ENCODE measurements at places on chromosomes 12 and 14.

GRCh38 chr12:119072440-119072839 lies 91.1 kb downstream of the SRRM4 start:
- DNase-seq = no peak

- DNase-seq = no peak
These were observed 12.2 kb downstream of the CLMN start for GRCh38 chr14:95307402-95308041.

DNA sequence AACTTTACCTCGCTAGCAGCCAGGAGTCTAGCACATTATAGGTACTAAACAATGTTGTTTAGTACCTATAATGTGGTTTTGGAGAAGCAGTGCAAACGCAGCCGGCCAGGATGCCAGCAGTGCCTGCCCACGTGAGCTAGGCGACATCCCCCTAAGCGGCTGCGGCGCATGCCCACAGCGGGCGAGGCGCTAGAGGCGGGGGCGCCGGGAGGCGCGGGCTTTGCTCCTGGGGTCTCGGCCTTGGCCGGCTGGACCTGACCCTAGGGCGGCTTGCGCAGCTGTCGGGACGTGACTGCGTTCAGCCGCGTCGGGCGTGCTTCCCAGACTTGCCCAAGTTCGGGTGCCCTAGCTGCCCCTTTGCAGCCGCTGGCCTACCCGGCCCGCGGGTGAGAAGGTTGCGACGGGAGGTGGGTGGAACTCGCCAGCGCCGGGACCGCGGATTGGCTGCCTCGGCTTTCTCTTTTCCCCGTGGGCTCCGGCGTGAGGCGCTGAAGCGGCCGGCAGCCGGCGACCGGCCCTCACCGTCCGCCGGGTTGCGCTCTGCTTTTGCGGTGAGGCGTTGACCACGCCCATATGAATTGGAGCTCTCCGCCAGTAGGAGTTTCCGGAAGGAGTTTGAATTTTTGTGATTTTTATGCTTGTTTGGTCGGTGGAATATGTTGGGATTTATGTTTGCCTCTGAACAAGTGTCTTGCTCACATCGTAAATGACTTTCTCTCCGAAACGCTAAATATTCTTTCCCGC lies at the start of gene TMEM19:
TSS of gene TMEM19 (plus strand) at position 169 of the 744 bp plus-strand sequence. CDS start 599 bp downstream, outside the sequence.
- peak; percentile 93 for DNase-seq

DNA sequence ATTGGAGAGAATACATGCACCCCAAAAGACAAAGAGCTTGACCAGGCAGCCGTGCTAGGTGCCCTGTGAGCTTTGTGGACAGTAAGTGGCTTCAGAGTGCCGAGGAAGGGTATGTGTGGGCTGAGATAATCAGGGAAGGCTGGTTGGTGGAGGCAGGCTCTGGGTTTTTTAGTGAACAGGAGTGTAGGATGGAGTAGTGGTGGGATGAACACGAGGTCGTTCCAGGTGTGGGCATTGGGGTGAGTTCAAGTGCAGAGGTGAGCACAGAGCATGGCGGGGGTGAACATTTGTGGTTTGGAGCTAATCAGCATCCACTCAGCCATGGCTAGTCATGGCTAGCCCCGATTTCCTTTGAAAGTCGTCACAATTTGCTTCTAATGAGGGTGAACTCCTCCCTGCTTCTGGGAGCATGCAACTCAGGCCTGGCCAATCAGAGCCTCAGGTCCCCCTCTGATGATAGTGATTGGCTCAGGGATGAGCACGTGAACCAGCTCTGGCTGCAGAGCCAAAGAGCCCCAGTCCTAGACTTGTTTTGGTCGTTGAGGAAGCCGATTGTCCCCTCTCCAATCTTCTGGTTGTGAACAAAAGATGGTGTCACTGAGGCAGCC lies 40.7 kb upstream of the TCL1B start:
- no peak for DNase-seq

GRCh38 chr14:60183741-60184140 lies 18.5 kb upstream of the DHRS7 start:
- DNase-seq = peak; percentile 10

DNA sequence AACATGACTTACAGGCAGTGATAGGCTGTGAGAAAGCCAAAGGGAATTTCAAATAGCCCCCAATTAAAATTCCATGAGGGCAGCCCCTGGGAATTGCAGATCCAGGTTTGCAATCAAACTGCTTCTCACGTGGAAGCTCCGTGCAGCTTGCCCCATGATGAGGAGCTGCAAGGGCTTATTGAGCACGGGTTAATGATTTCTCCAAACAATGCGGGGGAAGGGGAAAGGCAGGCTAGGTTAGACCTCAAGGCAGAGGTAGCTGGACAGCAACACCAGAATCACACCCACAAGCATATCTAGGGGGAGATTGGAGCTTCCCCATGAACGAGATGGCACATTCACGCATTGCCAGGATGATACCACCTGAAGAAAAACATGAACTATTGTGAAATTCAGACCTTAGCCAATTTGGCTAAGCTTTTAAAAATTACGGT lies 5.0 kb upstream of the DUSP6 start:
- no peak for DNase-seq

- no peak for DNase-seq
These were observed 61.2 kb downstream of the SLC38A6 start for GRCh38 chr14:61042220-61042619.

DNA sequence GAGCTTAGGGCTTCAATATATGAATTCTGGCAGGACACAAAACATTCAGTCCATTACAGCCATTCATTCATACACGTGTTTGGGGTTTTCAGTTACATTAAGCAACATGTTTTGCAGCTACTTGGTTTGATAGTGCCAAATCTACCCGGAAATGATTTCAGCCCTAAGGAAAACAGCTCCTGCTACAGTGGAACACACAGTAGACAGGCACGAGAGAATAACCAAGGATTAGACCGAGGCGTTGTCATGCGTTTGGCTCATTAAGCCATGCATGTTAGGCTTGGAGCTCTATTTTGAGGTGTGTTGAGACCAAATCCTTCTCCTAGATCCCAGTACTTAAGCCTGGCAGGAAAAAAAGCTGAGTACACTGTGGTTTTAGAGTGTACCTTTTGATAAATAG lies 177.4 kb downstream of the PRKCH start:
- peak; percentile 47 for DNase-seq

DNA sequence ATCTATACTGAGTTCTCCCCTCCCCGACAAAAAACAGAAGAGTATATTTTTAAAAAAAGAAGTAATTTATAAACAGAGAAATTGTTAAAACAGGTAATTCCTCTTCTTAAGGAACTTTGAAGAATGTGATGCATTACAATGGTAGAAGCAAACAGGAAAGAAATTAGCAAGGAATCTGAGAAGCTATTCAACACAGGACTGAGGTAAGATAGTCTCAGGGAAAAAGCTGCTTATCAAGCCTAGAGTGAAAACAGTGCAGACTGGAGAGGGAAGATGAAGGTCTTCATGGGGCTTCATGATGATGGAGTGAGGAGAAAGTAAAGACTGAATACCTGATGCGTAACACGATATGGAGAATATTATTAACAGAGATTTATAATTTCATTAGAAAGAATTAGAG lies 880.0 kb downstream of the SLC16A7 start:
- DNase-seq = no peak

DNA sequence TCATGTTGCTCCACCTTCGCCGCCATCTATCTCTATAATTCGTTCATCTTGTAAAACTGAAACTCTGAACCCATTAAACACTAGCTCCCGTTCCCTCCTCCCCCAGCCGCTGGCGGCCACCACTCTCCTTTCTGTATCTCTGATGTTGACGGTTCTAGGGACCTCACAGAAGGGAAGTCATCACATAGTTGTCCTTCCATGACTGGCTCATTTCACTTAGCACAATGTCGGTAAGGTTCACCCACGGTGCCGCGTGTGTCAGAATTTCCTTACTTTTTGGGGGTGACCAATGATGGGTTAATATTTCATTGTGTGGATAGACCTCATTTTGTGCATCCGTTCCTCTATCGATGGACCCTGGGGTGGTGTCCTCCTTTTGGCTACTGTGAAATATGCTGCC lies 2.0 kb upstream of the CACNA2D4 start:
- DNase-seq = no peak

- no peak for DNase-seq
These were observed 44.7 kb downstream of the NOC4L start for GRCh38 chr12:132188916-132189325.
